Activated CD8-positive, alpha-beta T cell treated with anti-CD3 and anti-CD28 coated beads, Interleukin-2, amount 10 ng/mL, durations not matched to agents 7 days and 5 days (primary cell): ENCODE measurements at places on chromosomes 7 and 10. TPM values are rescaled to one million over a fixed set of nuclear protein-coding genes. Genes with fewer than 3 reads are reported as not detected.

Gene C10orf90
- total RNA-seq = not detected

Gene HMX3
- total RNA-seq = not detected

Gene MOGAT3
- not detected for total RNA-seq

Gene SMIM30
- 25.8 TPM for total RNA-seq

Gene IMPDH1
- 80.8 TPM for total RNA-seq

Gene ZSCAN21
- 5.8 TPM for total RNA-seq

Gene OR6B1
- not detected for total RNA-seq

Gene EBF3
- not detected for total RNA-seq

Gene ATP5MK
- total RNA-seq = 360 TPM

Gene HOXA1
- 0.89 TPM for total RNA-seq

Gene CYP3A4
- total RNA-seq = not detected

Gene SPAM1
- total RNA-seq = not detected

Gene MYO3A
- total RNA-seq = not detected

Gene TECTB
- total RNA-seq = not detected

Gene TAS2R3
- 0.50 TPM for total RNA-seq

Gene TAS2R41
- not detected for total RNA-seq

Gene GSTO2
- 0.94 TPM for total RNA-seq

Gene OR2A12
- not detected for total RNA-seq

Gene TMEM225B
- 1.2 TPM for total RNA-seq

Gene FAM221A
- 4.7 TPM for total RNA-seq

Gene CALHM3
- 0.45 TPM for total RNA-seq

Gene ZNF239
- 0.52 TPM for total RNA-seq

Gene PRRT4
- total RNA-seq = 0.16 TPM

Gene PTN
- not detected for total RNA-seq

Gene ASCC1
- 34.8 TPM for total RNA-seq

Gene CRHR2
- not detected for total RNA-seq

Gene CRTAC1
- total RNA-seq = not detected

Gene TCTN3
- 19.5 TPM for total RNA-seq

Gene TRIL
- not detected for total RNA-seq

Gene PON1
- total RNA-seq = not detected

Gene CCL24
- not detected for total RNA-seq

Gene UCMA
- total RNA-seq = not detected

Gene CPN1
- not detected for total RNA-seq

Gene PTF1A
- total RNA-seq = not detected

Gene TOMM7
- total RNA-seq = 206 TPM

Gene IL2RA
- total RNA-seq = 177 TPM

Gene MLLT10
- 47.1 TPM for total RNA-seq
